ENCODE measurements at places on chromosomes 6 and 20.
A peak's percentile ranks its signal among the peaks of the same experiment; 100 is the strongest.

- DNase-seq = no peak
These were observed 655.5 kb upstream of the FLRT3 start for GRCh38 chr20:14992961-14993360.

GRCh38 chr6:133724726-133725125 lies 164.2 kb upstream of the TCF21 start:
- DNase-seq = no peak

DNA sequence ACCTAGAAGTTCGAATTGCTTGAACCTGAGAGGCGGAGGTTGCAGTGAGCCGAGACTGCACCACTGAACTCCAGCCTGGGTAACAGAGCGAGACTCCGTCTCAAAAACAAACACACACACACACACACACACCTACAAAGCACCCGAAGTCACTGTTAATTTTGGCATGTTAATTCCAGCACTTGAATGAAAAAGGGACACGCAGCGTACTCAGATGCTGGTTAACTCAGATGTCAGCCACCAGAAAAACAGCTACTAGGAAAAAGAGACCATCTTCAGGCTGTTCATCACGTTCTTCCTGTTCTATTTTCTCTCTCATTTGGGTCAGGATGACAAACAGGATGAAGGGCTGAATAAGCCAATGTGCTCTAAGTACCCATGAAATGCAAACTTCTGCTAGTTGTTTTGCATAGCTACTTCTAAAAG lies 46.9 kb downstream of the BLOC1S5 start:
- no peak for DNase-seq

- DNase-seq = no peak
These were observed 28.1 kb downstream of the ROS1 start for GRCh38 chr6:117397536-117398227.

DNA sequence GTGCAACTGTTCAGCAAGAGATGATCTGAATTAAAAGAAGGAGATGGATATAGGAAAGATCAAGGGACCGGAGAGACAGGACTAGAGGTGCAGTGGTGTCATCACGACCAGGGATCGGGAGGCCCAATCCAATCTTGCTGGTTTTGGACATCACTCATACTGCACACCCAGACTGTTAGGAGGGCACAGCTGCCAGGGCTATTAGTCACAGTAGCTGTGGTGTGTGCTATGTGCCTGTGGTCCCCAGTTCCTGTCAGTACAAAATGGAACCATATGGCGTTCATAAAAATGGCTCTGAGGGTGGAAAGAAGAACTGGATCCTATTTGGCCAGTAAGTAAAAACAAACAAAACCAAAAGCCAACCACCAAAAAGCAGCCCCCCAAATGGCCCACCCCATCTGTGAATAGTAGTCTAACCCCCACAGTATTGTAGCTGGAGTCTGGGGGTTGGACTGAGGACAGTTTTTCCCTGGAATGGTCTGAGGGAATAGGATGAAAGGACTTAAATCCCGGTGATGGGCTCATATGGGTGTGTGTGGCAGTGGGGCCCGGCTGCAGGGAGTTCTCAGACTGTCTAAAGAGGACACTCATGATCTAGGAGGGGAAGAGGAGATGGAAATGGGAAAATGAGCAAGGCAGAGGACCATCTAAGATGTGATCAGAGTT lies 9.3 kb upstream of the NNAT start:
- DNase-seq = no peak

DNA sequence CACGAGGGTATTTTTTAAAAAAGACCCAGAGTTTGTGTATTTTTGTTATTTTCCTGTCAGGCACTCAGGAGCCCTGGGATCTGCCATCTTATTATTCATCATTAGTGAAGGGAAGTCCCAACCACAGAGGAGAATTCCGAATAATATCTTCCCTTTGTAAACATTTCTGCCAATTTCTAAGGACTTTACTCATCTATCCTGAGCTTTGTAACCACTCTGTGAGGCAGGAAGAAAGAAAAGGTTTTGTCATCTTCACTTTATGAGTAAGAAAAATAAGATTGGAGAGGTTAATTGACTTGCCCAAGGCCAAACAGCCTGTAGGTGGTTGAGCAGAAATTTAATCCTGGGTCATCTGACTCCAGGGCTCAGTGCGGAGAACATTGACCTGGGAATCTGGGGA lies 23.0 kb upstream of the IYD start:
- no peak for DNase-seq

DNA sequence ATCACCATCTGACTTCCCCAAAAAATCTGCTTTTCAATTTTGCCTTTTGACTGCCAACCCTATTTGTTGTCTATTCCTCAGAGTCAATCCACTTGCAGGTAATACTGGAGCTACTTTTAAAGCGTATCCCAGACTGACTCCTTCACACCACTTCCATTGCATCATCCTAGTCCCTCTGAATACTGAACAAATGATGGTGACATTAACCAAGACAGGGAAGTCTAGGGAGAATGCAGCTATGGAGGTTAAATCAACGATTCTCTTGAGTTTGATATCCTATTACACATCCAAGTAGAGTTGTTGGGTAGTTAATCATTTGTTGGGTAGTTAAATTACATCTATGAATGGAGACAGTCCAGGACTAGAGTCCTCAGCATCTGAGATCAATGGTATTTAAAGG lies 2.0 kb downstream of the OGFRL1 start:
- DNase-seq = no peak

- no peak for DNase-seq
These were observed 135.0 kb upstream of the MAN1A1 start for GRCh38 chr6:119484598-119484997.

GRCh38 chr20:57835588-57836455 lies 126.0 kb upstream of the PMEPA1 start:
- peak; percentile 36 for DNase-seq

- DNase-seq = no peak
These were observed 294.7 kb downstream of the QKI start for GRCh38 chr6:163709255-163709654.

- DNase-seq = no peak
These were observed 64.3 kb downstream of the ADTRP start for GRCh38 chr6:11714116-11714797.

DNA sequence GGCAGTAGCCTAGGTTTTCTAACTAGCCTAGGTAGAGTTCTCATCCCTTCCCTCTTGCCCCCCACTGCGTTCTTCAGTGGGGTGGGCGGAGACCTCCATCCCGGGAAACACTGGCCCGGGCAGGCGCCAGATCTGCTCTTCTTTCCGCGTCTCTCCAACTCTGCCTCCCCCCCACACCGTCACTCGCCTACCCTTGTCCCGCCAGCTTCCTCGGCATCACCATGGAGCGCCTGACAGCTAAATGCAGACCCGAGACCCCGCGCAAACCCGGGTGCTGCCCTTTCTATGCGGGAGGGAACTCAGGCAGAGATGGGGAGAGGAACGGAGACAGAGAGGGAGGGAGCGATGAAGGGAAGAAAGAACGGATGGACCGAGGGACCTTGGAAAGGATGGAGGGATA lies 1494.8 kb upstream of the DEFB115 start:
- no peak for DNase-seq

DNA sequence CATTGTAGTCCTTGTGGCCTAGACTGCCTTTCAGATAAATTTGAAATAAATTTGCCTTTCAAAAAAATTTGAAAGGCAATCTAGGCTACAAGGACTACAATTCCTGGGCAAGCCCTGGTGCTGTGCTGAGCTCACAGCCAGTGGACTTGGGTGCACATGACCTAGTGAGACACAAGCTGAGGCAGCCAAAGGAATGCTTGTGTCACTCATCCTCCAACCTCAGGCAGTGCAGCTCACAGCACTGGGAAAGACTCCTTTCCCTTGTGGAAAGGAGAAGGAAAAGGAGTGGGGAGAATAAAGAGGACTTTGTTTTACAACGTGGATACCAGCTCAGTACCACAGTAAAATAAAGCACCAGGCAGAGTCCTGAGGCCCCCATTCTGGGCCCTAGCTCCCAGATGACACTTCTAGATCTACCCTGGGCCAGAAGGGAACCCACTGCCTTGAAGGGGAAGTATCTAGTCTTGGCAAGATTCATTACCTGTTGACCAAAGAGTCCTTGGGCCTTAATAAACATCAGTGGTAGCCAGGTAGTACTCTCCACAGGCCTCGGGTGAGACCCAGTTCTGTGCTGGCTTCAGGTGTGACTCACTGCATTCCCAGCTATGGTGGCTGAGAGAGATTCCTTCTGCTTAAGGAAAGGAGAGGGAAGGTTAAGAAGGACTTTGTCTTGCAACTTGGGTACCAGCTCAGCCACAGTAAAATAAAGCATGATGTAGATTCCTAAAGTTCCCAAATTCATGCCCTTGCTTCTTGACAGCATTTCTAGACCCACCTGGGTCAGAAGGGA lies 659.7 kb upstream of the FLRT3 start:
- DNase-seq = no peak

DNA sequence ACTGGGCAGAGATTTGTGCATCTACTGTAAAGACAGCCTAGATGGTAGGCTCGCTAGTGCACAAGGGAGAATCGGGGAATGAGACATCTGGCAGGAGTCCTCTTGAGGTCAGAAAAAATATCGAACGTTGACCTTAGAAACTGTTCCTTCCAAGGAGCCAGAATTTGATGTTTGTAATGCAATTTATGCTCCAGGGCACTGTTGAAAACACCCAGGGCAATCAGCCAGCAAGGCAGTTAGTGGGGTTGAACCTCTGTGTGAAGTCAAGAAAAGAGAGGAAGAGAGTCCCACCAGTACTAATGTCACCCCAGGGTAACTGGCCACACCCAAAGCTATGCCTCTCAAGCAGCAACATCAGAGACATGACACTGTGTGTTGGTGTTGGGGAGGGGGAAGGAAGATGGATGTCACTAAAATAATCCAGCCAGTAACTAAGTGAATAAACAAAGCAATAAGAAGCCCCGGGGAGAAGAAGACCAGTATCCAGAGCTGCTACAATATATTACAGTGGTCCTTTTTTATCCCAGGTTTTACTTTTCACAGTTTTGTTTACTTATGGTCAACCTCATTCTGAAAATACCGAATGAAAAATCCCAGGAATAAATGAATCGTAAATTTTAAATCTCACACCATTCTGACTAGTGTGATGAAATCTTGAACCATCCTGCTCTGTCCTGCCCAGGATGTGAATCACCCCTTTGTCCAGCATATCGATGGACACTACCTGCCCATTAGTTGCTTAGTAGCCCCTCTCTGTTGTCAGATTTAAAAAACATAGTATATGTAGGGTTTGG lies 32.9 kb upstream of the PDE10A start:
- no peak for DNase-seq

- no peak for DNase-seq
These were observed 50.6 kb upstream of the FBXO30 start for GRCh38 chr6:145865175-145865574.

GRCh38 chr6:149176971-149177667 lies 140.4 kb upstream of the TAB2 start:
- no peak for DNase-seq

GRCh38 chr6:44237813-44238433 lies 9.0 kb upstream of the HSP90AB1 start:
- DNase-seq = peak; percentile 91

DNA sequence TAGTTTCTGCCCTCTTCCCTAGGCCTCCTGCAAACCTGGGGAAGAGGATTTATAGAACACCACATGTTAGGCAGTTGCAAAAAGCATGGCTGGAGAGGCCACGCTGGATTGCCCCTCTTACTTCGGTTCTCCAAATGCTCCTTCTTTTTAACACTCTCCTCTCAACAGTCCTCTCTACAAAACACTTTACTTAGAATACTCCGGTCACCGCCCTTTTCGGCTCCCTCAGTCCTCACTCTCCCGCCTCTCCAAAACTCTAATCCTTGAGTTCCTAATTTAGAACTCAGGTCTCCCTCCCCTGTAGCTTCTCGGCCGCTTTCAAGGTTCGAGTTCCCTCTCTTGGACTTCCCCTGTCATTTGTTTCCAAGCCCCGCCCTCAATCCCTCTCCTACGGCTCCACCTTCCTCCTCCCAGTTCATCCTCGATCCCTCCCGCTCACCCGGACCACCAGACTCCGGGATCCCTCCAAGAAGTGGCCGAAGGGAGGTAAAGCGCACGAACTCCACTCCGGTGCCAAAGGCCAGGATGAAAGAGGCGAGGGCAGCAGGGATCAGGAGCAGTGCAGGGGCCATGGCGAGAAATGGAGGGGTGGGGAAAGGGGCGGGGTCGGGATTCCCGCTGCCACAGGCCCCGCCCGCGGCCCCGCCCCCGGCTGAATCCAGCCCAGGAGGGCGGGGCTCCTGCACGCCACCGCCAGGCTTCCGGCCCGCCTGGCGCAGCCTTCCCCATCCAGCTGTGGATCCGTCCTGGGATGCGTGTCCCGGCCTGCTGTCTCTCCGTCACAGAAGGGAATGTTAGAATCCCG lies at the start of gene NRM:
Gene NRM (minus strand): TSS at position 582 of the 805 bp plus-strand sequence. CDS start 10 bp downstream, at position 572.
- DNase-seq = peak; percentile 90

DNA sequence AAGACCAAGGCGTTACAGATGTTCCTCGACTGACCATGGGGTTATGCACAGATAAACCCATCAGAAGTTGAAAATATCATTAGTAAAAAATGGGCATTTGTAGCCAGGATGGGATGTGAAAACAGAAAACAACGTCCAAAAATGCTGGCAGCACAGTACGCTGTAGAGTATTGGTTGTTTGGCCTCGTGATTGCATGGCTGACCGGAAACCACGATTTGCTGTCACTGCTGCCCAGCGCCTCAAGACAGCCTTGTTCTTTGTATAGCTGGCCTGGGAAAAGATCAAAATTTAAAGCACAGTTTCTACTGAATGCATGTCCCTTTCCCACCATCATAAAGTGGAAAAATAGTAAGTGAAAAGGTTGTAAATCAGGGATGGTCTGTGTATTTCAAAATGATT lies 41.9 kb downstream of the MTHFD1L start:
- no peak for DNase-seq

- DNase-seq = no peak
These were observed 139.0 kb downstream of the MTHFD1L start for GRCh38 chr6:151004383-151005024.

DNA sequence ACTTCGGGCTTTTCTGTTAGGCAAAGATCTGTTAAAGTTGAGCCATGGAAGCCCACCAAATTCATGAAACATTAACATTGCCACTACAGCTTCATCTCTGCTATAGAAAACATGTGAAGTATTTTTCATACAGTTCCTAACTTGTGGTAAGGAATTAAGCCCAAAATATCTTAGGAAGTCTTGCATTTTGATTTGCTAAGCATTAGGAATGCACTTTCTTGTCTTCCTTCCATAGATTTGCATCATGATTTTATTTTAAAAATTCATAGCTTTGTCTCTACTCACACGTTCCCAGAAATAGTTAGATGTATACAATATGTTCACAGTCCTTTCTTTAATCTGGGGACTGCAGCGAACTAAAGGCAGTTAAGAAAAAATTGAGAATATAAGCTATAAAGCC lies 325.6 kb downstream of the CENPW start:
- no peak for DNase-seq
